ENCODE measurements at places on chromosomes 2 and 18. TPM values are rescaled to one million over a fixed set of nuclear protein-coding genes. Genes with fewer than 3 reads are reported as not detected.

- DNase-seq, result no peak
- no peaks in the 10 kb centered on the region for H3K36me3 ChIP-seq
- H3K4me3 ChIP-seq, result no peak overlapping the region
- H3K27me3 ChIP-seq, result no peaks in the 10 kb centered on the region
Measured at GRCh38 chr2:217307023-217307422, 447.2 kb upstream of the TNP1 start.

DNA sequence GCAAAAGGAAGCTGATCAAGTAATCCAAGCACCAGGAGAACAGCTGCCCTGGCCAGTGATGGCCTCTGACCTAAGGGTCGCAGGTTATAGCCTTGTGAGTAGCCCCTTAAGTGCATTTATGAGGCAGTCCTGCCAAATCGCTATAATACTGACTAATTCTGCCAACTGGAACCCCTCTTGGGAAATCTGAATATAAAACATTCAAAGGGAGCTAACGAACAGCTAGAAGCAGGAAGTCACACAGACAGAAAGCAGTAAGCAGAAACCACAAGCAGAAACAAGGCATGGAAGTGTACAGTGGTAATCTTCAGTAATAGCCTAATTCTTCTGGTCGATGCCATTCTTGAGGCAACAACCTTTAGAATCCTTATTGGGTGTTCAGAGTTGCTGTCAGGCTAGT is 521.3 kb downstream of the METTL4 start:
- no peak for DNase-seq
- no peak overlapping the region for H3K27ac ChIP-seq
- no peaks in the 10 kb centered on the region for H3K4me1 ChIP-seq
- H3K27me3 ChIP-seq, result no peaks in the 10 kb centered on the region
- no peaks in the 10 kb centered on the region for H3K36me3 ChIP-seq

- no peaks in the 10 kb centered on the region for H3K36me3 ChIP-seq
- no peak for DNase-seq
- no peak overlapping the region for H3K27ac ChIP-seq
- peaks cover 2% of the 10 kb centered on the region for H3K27me3 ChIP-seq
Measured at GRCh38 chr2:108950369-108951135, 38.5 kb downstream of the EDAR start.

- no peaks in the 10 kb centered on the region for H3K27me3 ChIP-seq
- H3K27ac ChIP-seq, result no peak overlapping the region
- H3K4me3 ChIP-seq, result no peak overlapping the region
- H3K4me1 ChIP-seq, result no peaks in the 10 kb centered on the region
- peak; percentile 46 for DNase-seq
- H3K36me3 ChIP-seq, result no peaks in the 10 kb centered on the region
Measured at GRCh38 chr2:230160112-230160660, 59.6 kb downstream of the SP110 start.

DNA sequence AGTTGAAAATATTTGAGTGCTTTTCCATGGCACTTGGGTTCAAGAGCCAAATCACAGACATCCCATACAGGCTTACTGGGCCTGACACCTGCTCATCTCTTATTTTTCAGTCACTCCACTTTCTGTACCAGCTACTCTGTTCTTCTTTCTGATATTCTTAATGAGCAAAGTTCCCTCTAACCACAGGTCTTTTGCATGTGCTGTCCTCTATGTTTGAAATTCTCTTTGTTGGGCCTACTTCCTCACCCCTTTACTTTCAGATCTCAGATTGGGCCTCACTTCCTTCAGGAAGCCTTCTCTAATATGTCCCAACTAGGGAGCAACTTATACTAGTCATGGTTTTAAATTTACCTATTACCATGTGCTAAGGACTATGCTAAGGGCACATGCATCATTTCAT is 81.8 kb upstream of the RBMS1 start:
- no peaks in the 10 kb centered on the region for H3K36me3 ChIP-seq
- no peaks in the 10 kb centered on the region for H3K4me1 ChIP-seq
- no peak for DNase-seq
- no peak overlapping the region for H3K27ac ChIP-seq
- H3K27me3 ChIP-seq, result no peaks in the 10 kb centered on the region

- H3K36me3 ChIP-seq, result no peaks in the 10 kb centered on the region
- H3K27ac ChIP-seq, result no peak overlapping the region
- no peak for DNase-seq
Measured at GRCh38 chr2:129748250-129748649, 231.2 kb upstream of the RAB6C start.

- peak within 1 kb of the TSS; percentile 62 for H3K4me3 ChIP-seq
- peaks cover 26% of the 10 kb centered on the region for H3K27me3 ChIP-seq
- H3K36me3 ChIP-seq, result no peaks in the 10 kb centered on the region
- no peak within 1 kb of the TSS for H3K27ac ChIP-seq
Measured at GRCh38 chr2:55923091-55923981, at the start of gene EFEMP1. TSS of gene EFEMP1 (minus strand) at chr2:55923782. CDS start at chr2:55922440, 1,342 bp downstream.

DNA sequence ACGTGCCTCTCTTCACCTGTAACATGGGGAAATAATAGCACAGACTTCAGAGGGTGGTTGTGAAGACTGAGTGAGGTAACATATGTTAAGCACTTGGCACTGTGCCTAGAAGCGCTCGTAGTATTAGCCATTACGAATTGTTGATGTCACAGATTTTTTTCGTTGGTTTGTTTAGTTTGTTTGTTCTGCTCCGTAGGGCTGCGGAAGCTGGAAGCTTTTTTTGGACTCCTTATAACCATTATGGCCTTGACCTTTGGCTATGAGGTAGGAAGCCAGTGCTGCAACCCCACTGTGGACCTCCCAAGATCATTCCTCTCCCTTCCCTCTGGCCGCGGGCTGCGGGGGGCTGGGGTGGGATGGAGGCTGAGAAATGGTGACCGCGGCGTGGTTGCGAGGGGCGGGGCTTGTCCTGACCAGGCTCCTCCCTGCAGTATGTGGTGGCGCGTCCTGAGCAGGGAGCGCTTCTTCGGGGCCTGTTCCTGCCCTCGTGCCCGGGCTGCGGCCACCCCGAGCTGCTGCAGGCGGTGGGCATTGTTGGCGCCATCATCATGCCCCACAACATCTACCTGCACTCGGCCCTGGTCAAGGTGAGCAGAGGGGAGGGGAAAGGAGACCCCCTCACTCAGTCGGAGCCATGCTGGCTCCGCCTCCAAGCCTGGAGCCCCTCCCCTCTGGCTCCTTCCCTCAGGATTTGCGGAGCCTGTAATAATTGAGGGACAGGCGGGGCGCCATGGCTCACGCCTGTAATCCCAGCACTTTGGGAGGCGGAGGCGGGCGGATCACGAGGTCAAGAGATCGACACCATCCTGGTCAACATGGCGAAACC is 5.5 kb downstream of the SLC11A1 start:
- no peaks in the 10 kb centered on the region for H3K36me3 ChIP-seq
- peak overlapping the region; percentile 42 for H3K4me3 ChIP-seq
- no peak overlapping the region for H3K27ac ChIP-seq
- H3K4me1 ChIP-seq, result 0 out of 2 replicates have a peak, but pooled peaks cover 6% of the 10 kb centered on the region
- H3K27me3 ChIP-seq, result no peaks in the 10 kb centered on the region

- no peaks in the 10 kb centered on the region for H3K4me1 ChIP-seq
- H3K27me3 ChIP-seq, result no peaks in the 10 kb centered on the region
- no peaks in the 10 kb centered on the region for H3K36me3 ChIP-seq
- no peak for DNase-seq
- no peak overlapping the region for H3K27ac ChIP-seq
- H3K4me3 ChIP-seq, result no peak overlapping the region
Measured at GRCh38 chr18:74724186-74724585, 126.5 kb downstream of the ZNF407 start.

- no peaks in the 10 kb centered on the region for H3K27me3 ChIP-seq
- peaks cover 3% of the 10 kb centered on the region for H3K36me3 ChIP-seq
- H3K27ac ChIP-seq, result no peak overlapping the region
- H3K4me3 ChIP-seq, result no peak overlapping the region
Measured at GRCh38 chr2:169925968-169926367, 98.7 kb downstream of the UBR3 start.

DNA sequence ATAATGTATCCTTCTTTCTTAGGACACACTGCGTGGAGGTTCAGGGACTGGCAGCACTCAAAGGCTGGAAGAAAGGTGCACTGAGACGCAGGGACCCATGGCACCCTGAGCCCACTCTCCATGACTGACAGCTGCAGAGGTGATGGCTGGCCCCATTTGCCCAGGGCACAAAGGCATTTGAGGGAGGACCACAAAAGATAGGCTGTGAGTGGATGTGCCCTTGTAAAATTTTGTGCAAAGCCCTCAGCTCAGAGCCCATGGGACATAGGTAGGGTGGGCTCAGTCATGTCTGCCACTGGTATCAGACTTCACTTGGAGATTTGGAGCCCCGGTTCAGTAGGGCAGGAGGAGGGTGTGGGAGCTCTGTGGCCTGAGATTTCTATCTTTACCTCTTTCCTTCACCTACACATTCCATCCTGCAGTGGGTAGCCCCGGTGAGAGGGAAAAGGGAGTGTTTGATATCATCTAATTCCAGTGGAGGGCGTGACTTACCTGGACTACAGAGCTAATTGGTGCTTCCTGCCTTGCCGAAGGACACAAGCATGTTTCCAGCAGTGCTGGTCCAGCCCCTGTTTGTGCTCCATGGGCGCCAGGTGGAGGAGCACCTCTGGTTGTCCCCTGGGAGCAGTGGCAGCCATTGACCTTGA is 312.2 kb downstream of the EN1 start:
- H3K4me1 ChIP-seq, result no peaks in the 10 kb centered on the region
- no peak overlapping the region for H3K27ac ChIP-seq
- no peaks in the 10 kb centered on the region for H3K27me3 ChIP-seq
- H3K36me3 ChIP-seq, result no peaks in the 10 kb centered on the region
- no peak for DNase-seq
- no peak overlapping the region for H3K4me3 ChIP-seq

DNA sequence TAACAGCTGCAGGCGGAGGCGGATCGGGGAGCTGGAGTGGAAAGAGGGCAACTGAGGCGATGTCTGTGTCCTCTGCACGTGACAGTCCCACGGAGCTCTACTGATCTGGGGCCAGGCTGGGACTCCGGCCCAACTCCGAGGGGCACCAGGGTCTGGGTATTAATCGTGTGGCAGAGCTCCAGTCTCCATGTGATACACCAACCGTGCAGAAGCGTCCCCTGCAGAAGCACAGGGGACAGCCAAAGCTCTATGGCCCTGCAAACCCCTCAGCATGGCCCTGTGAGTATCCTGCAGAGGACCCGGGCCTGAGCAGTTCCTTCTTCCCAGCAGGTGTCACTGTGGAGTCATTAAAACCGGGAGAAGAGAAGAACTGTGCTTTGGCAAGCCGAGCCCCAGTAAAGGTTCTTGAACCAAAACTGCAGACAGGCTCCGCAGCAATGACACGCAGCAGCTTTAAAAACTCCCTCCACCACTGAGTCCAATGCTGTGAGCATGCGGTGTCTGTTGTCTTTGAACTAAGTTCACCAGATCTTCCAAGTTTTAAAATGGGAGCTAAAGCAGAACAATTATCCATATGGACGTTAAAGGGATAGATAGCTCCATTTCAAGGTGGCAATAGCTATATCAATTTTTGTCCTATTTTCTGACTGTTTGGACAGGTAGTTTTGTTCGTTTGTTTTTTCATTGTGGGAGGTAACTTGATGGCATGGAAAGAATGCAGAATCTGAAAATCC is 79.4 kb downstream of the TMEM182 start:
- H3K36me3 ChIP-seq, result no peaks in the 10 kb centered on the region
- DNase-seq, result peak; percentile 2

- no peak for DNase-seq
- H3K4me3 ChIP-seq, result no peak overlapping the region
- H3K36me3 ChIP-seq, result no peaks in the 10 kb centered on the region
- H3K27me3 ChIP-seq, result no peaks in the 10 kb centered on the region
- no peaks in the 10 kb centered on the region for H3K4me1 ChIP-seq
- H3K27ac ChIP-seq, result no peak overlapping the region
Measured at GRCh38 chr2:133085646-133086045, 415.6 kb upstream of the LYPD1 start.

DNA sequence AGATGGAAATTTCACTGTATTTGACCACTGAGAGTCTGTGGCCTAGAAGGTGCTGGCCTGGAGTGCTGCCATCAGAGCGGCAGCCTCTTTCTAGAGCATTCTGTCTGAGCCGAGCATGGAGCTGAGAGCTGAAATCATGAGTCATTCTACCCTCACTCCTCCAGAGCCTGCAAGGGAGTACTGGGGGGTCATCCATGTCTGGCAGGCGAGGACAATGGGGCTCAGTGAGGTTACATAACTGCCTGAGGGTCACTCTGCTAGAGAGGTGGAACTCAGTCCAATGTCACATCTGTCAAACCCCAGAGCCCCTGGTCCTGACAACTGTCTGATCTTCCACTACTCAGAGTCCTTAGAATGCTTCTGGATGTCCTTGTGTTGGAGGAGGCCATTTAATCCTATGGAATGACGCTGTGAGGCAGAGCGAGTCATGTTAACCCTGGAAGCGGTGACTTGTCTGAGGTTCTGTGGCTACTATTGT is 65.3 kb downstream of the HAUS1 start:
- H3K27ac ChIP-seq, result no peak overlapping the region
- no peaks in the 10 kb centered on the region for H3K27me3 ChIP-seq
- H3K4me3 ChIP-seq, result no peak overlapping the region
- DNase-seq, result no peak
- no peaks in the 10 kb centered on the region for H3K36me3 ChIP-seq

- no peaks in the 10 kb centered on the region for H3K4me1 ChIP-seq
- H3K4me3 ChIP-seq, result no peak overlapping the region
- no peaks in the 10 kb centered on the region for H3K36me3 ChIP-seq
- DNase-seq, result no peak
- H3K27me3 ChIP-seq, result no peaks in the 10 kb centered on the region
- H3K27ac ChIP-seq, result no peak overlapping the region
Measured at GRCh38 chr2:70893186-70893585, 42.5 kb upstream of the ATP6V1B1 start.

The MC4R gene
- total RNA-seq, result not detected

The DSC2 gene
- total RNA-seq, result 2.7 TPM

The GNLY gene
- not detected for total RNA-seq

The L3MBTL4 gene
- 0.87 TPM for total RNA-seq

The FSHR gene
- not detected for total RNA-seq

The IL1RL1 gene
- 0.15 TPM for total RNA-seq

The ADCYAP1 gene
- not detected for total RNA-seq

The SH3RF3 gene
- 4.9 TPM for total RNA-seq

The AQP12B gene
- total RNA-seq, result not detected

The TMEM163 gene
- not detected for total RNA-seq
